ENCODE measurements at places on chromosomes 7 and 10.

DNA sequence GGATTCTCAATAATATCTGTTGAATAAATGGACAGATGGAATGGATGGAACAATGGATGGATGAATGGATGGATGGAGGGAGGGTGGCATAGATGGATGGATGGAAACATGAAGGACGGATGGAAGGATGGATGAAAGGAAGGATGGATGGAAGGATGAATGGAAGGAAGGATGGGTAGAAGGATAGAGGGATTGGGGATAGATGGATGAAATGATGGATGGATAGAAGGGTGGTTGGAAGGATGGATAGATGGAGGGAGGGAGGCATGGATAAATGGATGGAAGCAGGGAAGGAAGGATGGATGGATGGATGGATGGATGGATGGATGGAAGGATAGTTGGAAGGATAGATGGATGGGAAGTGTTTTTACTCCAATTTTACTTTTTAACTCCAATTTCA is 35.4 kb downstream of the AKR1B15 start:
- DNase-seq: no peak

DNA sequence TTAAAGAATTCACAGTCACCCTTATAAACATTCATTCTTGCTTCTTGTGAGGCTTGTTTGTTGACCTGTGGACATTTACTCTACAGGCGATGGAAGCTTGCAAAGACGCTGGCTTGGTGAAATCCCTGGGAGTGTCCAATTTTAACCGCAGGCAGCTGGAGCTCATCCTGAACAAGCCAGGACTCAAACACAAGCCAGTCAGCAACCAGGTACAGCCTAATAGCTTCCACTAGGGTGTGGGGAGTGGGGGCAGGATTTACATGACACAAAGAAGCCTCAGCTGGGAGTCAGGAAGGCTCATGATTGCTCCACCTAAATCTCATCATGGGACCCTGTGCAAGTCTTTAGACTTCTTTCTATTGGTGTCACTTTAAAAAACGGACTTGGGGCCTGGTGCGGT is 29.0 kb downstream of the AKR1D1 start:
- DNase-seq: no peak

GRCh38 chr7:31371621-31372020 is 31.1 kb upstream of the NEUROD6 start:
- no peak for DNase-seq

GRCh38 chr7:53350241-53350640 is 314.8 kb downstream of the POM121L12 start:
- DNase-seq: no peak

DNA sequence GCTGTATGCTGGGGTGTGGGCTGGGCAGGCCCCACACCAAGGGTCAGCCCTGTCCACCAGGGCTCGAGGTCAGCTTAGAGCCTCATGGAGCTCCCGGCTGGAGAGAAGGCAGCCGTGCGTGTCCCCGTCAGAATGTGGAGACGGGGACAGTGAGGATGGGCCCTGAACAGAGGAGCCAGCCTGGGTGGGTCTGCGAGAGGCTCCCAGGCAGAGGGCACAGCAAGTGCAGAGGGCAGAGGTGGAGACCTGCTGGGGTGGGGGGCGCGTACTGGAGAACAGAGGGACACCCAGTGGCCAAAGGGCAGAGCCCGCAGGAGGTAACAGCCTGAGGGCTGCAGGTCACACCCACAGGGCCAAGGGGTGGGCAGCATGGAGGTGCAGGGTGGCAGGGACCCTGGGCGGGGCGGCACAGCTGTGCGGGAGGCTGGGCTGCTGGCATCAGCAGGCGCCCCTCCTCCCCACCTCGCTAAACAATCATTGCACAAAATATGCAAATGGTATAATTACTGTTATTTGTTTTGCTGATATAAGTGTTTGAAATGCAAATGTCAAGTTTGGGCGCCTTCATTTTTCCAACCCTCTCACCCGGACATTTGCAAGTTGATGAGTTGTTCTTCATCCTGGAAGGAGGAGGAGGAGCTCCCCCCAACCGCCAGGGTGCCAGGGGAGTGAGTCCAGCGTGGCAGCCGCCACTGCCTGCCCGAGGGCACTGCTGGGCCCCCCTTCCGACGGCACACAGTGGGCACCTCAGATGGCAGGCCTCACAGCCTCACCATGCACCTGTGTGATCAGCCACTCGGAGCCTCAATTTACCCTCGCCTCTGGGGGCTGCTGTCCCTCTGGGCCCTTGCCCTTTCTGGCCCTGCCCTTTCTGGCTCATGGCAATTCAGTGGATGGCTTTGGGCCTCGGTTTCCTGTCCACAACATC is 35.0 kb downstream of the ELFN1 start:
- DNase-seq: no peak

- no peak for DNase-seq
Measured at GRCh38 chr7:97630116-97630515, 101.8 kb upstream of the TAC1 start.

- no peak for DNase-seq
Measured at GRCh38 chr10:60732198-60732806, 46.0 kb upstream of the CDK1 start.

DNA sequence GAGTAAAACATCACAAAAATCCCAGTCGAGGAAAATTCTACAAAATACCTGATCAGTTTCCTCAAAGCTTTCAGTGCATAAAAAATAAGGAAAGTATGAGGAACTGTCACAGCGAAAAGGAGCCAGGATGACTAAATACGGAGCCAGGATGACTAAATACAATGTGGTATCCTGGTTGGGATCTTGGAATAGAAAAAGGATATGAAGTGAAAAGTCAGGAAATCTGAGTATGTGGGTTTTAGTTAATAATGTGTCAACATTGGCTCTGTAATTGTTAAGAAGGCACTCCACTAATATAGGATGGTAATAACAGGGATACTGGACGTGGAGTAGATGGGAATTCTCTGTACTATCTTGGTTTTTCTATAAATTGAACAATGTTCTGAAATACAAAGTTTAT is 175.5 kb downstream of the SUGCT start:
- no peak for DNase-seq

DNA sequence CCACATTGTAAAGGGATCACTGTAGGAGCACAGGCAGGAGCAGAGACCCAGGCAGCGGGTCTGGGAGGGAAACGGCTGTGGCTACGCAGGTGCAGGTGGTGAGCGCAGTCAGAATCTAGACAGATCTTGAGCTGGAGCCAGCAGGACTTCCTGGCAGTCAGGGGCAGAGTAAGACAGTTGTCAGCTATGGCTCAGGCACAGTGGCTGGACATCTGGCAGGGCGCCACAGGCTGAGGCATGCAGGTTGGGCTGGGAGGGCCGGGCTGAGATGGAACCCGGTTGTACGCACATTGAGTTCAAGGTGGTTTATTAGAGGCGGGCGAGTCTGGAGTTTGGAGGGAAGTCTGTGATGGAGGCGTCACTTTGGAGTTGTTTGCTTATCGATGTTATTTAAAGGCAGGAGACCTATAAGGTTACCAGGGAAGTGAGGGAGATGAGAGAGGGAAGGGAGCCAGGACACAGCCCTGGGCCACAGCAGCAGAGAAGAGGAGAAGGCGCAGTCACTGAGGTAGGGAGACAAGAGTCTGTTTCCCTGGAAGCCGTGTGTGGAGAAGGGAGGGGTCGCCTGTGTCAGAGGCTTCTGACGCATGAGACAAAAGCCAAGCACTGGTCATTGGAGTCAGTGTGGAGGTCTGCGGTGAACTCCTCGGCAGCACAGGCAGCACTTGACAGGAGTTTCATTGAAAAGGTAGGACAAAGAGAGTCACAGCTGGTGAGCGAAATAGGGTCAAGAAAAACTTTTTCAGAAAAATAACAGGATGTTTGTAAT is 73.8 kb downstream of the LANCL2 start:
- no peak for DNase-seq

- peak; percentile 36 for DNase-seq
Measured at GRCh38 chr7:81499262-81500116, 270.4 kb downstream of the HGF start.

GRCh38 chr7:132246591-132246990 is 329.7 kb downstream of the PLXNA4 start:
- DNase-seq: no peak

- no peak for DNase-seq
Measured at GRCh38 chr7:130009848-130010688, 41.1 kb downstream of the ZC3HC1 start.

- DNase-seq: no peak
Measured at GRCh38 chr7:7428806-7429205, 106.9 kb downstream of the COL28A1 start.

DNA sequence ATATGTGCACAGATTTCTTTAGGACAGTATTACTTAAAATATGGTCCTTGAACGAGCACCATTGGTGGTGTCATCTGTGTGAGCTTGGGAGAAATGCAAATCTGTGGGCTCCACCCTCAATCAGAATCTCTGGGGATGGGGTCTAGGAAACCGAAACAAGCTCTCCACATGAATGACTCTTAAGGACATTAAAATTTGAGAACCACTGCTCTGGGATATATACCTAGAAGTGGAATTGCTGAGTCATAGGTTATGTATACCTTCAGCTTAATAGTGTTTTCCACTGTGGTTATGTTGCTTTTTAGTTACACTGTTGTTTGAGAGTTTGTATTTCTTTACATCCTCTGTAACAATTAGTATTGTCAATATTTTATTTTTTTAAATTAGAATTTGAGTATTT is 24.0 kb downstream of the ZNRF2 start:
- DNase-seq: no peak

- DNase-seq: no peak
Measured at GRCh38 chr7:26365077-26365900, 73.6 kb downstream of the SNX10 start.

DNA sequence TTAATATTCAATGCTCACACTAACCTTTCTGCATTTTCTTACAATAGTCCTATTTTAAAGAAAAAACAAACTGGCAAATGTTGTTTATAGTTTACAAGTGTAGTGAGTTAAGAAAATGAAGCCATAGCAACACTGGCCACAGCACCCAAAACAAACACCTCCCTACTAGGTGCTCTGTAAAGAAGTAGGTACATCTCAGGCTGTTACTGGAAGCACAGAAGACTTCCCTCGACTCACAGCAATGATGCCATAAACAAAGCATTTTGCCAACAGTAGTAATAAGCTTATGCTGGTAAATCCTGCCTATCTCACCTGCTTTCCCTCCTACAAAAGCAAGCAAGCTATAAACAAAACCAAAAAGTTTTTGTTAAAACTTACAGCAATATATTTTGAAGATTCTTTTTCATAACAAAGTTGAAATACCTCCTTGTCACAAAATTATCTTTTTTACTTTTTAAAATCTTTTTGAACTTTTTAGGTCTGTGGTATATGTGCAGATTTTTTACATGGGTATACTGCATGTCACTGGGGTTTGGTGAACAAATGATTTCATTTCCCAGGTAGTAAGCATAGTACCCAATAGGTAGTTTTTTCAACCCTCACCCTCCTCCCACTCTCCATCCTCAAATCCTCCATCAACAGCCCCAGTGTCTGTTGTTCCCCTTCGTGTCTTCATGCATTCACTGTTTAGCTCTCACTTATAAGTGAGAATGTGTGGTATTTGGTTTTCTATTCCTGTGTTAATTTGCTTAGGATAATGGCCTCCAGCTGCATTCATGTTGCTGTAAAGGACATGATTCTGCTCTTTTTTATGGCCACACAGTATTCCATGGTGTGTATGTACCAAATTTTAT is 28.4 kb downstream of the COA1 start:
- no peak for DNase-seq

DNA sequence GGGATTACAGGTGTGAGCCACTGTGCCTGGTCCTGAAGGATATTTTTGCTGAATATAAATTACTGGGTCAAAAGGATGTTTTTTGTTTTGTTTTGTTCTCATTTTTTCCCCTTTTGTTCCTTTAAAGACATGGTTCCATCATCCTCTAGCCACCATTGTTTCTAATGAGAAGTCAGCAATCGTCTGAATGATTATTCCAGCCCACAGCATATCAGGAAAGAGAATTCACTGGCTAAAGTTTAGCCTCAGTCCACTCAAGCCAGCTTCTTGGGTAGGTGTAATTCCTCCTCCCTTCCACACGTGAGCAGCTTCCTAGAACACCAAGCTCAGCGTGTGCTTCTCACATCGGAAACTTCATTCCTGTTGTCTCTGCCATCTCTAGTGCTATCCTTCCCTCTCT is 112.8 kb upstream of the INSIG1 start:
- DNase-seq: no peak

GRCh38 chr7:120064565-120064964 is 208.4 kb upstream of the KCND2 start:
- DNase-seq: no peak

GRCh38 chr7:30764030-30764975 is 6.9 kb upstream of the MINDY4 start:
- no peak for DNase-seq

- no peak for DNase-seq
Measured at GRCh38 chr10:74925291-74925690, 98.9 kb downstream of the KAT6B start.

DNA sequence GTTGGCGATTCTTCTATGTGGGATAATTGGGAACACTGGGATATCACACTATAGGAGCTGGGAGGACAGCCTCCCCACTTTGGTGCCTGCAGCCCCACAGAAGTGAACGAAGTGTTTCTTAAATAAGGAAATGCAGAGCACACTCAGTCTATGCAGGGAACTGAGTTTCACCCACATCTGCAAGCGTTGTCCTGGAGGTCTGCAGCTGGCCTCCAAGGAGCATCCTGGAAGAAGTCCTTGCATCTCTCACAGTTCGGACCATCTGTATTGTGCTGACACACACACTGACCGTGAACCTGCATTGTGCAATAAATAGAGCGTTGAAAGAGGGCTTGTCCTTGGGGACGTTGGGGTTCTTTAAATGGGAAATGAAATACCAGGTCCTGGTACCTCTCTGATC is 25.8 kb downstream of the LAMB4 start:
- DNase-seq: no peak

DNA sequence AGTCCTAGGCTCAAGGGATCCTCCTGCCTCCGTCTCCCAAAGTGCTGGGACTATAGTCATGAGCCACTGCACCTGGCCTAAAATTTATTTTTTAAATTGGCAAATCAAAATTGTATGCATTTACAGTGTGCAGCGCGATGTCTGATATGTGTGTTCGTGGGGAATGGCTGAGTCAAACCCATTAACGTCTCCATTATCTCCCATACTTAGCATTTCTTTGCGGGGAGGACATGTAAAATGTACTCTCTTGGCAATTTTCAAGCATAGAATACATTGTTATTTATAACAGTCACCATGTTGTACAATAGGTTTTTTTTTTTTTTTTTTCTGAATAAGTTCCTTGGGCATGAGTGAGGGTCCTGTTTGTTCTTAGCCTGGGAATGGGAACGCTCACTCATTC is 3.8 kb downstream of the TMEM184A start:
- no peak for DNase-seq

DNA sequence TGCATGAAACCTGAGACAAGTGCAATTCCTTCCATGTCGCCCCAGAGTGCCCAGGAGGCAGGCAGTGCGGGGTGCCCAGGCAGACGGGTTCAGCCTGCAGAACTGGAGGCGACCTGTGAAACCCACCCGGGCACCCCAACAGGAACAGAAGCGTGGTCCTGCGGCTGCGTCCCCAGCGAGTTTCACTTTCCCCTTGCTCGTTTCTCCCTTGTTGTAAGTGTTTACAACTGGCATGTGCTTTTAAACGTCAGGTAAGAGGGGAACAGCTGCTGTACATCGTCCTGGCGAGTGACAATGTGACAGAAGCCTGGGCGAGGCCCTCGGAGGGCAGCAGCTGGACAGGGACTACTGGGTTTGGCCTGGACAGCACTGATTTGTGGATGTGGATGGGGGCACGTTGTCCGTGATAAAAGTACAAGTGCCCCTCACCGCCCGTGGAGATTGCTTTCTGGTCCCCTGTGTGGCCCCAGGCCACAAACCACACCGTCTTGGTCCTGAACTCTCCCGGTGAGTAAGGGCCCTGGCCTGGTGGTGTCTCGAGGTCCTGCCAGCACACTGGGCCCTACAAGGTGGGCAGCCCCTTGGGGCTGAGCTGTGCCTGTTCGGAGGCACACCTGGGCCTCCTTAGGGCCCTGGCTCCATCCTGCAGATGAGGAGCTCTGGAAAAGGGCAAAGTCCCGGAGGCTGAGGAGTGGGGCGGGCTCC is 4.0 kb downstream of the VENTX start:
- no peak for DNase-seq
